ENCODE measurements at places on chromosomes 2 and 18. TPM values are rescaled to one million over a fixed set of nuclear protein-coding genes. Genes with fewer than 3 reads are reported as not detected.

The CNRIP1 gene
- 67.6 TPM for total RNA-seq

The SCG2 gene
- total RNA-seq = not detected

The GKN1 gene
- not detected for total RNA-seq

The DNAJC5G gene
- total RNA-seq = not detected

The IL1A gene
- 1.2 TPM for total RNA-seq

The PSMA8 gene
- total RNA-seq = not detected

The KHK gene
- total RNA-seq = 3.4 TPM

The LRATD1 gene
- 0.13 TPM for total RNA-seq

The FBLN7 gene
- total RNA-seq = 5.2 TPM

The SERPINB4 gene
- not detected for total RNA-seq

The TCF23 gene
- total RNA-seq = not detected

The RALB gene
- total RNA-seq = 215 TPM
